ENCODE measurements at places on chromosomes 6 and 20.

DNA sequence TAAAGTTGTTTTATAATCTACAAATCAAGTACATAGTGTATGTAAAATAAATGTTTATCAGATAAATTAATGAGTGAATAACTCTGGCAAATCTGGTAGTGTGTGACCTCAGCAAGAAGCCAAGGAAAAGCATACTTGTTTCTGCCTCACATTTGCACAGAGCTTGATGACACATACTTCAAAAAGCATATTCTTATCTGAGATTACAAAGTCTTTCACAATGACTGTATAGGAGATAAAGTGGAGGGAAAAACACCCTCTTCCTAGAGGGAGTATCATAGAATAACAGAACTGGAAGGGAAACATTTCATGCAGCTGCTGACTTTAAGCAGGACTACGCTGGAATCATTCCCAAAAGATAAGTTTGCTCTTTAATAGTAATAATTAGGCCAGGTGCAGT lies 28.1 kb upstream of the AKAP7 start:
- DNase-seq: no peak

DNA sequence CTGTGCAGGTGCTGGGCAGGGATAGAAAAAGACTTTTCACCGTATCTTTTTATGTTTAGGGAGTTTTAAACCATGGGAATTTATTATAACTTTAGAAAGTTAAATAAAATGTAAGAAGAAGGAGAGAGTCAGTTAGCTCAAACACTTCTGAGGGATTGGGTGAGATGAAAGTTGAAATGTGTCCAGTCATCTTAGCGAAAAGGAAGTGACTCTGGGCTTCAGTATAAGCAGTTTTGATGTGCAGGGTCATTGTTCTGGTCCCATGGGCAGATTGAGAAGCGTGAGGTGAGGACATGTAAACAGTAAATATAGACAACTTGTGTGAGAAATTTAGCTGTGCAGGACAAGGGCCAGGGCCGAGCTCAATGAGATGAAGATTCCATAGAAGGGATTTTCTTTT lies 66.9 kb downstream of the TOX2 start:
- DNase-seq: no peak

GRCh38 chr20:43748274-43748673 lies 21.5 kb upstream of the GTSF1L start:
- no peak for DNase-seq

DNA sequence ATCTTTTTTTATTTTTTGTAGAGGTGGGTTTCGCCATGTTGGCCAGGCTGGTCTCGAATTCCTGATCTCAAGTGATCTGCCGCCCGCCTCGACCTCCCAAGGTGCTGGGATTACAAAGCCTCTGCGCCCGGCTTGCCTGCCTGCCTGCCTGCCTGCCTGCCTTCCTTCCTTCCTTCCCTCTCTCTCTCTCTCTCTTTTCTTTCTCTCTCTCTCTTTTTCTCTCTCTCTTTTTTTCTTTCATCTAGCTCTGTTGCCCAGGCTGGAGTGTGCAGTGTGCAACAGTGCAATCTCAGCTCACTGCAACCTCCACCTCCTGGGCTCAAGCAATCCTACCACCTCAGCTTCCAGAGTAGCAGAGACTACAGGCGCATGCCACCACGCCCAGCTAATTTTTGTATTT lies 4.6 kb upstream of the ILRUN start:
- no peak for DNase-seq

GRCh38 chr20:63733579-63734081 lies 2.8 kb upstream of the LIME1 start:
- DNase-seq: no peak

DNA sequence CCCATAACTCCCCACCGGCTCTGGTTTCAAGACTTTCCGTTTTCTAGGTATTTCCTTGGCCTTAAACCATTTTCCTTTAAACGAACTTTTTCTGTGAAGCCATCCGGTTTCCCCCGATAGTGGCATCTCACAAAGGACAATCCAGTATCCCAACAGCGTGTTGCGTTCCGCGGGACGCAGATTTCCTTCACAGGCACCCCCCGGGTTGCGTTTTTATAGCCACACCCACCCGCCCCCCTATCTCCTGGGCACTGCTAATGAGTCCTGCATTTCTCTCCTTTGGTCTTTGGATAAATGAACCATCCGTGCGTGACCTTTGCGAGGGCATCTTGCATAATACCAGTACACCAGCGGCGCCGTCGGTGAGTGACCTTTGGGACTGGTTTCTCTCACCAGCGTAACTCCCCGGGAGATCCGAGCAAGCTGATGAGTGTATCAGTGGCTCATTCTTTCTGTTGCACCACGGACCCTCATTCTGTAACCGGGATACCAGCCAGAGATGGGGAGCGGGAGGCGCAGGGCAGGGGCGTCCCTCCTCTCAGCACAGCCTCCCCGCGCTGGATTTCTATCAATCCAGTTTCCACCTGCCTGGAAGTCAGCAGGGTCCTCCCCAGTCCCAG lies 586 bp upstream of the NQO2 start:
- no peak for DNase-seq

DNA sequence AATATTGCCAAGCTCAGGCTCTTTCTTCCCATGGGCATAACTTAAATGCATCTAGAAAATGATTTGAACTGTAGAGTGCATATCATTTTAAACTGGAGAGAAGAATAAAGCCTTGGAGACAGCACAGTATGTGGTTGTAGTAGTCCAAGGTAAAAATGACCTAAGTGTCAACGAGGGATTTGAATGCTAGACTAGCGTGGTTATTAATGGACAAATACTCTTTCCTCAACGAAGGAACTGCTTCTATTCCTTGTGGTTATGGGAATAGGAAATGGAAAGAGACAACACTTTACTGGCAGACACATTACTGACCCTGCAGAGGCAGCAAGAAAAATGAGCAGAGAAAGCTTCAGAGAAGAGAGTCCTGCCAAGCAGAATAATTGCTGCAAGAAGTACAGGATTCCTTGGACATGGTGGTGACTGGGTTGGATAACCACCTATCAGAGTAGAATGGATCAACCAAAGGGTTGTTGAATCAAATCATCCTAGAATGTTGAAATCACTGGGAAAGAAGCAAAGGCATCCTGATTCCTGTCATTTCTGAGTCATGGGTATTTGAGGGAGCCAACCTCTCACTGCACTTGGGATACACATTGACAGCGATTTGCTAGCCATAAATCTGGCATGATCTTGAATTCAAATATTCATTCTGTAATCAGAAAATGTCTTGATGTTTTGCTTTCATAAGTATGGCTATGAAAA lies 258.1 kb upstream of the EPHA7 start:
- DNase-seq: no peak

DNA sequence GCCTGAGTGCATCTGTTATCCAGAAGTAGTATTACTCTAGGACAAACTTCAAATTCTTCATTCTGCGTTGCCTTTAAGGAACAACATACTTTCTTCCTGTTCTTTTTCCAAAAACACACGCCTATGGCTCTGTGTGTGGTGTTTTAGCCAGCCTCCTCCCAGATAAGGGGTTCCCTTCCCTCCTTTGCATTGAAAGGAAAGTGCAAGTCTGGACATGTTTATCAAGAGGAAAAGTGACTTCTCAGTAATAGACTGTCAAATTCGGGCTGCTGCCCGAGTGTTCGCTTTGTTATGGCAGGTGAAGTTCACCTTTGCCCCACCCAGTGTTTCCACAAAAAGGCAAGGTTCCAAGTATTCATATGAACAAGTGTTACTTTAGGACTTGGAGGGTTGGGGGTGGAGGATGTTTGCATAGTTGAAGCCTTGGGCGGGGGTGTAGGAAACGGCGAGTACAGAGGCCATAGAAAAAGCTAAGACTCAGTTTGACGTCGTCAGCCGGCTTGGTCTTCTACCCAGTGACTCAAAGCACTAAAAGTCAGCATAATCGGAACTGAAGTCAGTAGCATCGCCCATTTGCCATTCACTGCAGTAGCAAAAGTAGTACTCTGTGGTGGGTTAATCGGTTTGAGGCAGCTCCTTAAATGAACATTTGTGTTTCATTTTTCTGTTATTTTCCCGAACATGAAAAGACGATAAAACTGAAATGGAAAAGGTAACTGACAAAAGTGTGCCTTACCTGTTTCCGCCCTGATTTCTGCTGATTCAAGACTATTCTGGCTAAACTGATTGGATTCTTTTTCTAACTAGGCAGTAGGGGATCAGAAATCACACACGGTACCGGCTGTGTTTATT lies 12.5 kb downstream of the PRDM1 start:
- DNase-seq: peak; percentile 77

DNA sequence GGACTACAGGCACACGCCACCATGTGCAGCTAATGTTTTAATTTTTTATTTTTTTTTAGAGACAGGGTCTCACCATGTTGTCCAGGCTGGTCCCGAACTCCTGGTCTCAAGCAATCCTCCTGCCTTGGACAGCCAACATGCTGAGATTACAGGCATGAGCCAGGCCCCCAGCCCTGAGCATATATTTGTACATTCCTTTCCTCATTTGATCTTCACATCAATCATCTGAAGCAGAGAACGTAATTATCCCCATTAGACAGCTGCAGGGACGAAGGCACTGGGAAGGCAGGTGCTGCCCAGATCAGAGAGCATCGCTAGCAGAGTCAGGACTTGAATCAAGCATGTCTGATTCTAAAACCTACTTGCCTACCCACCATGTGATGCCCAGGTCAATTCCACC lies 41.0 kb upstream of the SIRPA start:
- DNase-seq: no peak

DNA sequence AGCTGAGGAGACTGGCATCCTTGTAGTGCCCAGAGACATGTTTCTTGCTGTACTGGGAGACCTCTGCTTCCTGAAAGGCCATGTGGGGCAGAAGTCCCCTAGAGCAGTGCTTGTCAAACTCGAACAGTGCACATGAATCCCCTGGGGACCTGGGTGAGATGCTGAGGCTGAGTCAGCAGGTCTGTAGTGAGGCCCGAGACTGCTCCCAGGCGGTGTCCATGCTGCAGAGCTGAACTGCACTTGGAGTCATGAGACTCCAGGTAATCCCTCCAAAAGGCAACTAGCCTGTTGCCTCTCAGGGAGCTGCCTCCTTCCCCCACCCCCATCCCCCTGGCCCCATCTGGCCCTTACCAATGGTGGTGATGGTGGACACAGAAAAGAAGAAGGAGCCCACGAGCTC lies 3.7 kb downstream of the KCNK17 start:
- DNase-seq: no peak

- DNase-seq: no peak
These were observed 109.5 kb upstream of the HSF2 start for GRCh38 chr6:122289762-122290539.

DNA sequence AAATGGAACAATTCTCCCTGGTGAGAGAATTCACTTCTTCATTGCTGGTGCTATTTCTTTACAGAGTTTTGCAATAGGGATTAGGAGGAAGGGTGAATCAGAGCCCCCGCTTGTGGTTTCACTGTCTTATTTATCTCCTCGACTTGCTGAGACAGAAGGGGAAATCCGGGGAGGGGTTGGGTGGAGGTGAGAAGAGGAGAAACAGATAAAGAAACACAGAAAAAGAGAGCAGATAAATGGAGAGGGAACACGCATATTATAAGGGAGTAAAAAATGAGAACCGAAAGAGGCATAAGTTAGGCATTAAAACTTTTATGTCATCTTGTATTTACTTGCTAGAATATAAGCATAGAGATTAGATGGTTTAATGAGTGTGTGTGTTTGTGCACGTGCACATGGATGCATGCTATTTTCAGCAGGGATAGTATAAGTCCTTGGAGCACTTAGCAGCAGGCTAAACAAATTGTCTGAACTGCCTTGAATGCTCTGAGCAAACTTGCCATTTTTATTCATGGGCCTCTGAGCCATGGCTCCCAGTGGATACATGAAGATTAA lies 105.0 kb downstream of the OLIG3 start:
- DNase-seq: peak; percentile 63

DNA sequence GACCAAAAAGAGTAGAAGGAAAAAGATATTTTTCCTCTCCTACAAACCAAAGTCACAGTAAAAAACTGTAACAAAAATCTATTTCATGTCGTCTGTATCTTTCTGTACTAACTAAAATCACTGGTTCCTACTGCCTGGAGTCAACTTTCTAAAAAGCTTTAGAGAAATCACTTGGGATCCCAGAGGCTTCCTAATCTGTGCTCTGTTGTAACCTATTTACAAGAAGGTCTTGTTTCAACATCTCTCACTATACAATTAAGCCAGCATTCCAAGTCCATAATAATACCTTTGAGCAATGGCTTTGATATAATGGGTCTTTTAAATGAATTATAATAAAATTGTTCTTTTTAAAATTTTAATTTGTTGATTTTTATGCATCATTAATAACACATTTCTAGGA lies 20.4 kb downstream of the RAB23 start:
- no peak for DNase-seq

GRCh38 chr6:161163466-161164181 lies 110.2 kb downstream of the AGPAT4 start:
- DNase-seq: no peak

DNA sequence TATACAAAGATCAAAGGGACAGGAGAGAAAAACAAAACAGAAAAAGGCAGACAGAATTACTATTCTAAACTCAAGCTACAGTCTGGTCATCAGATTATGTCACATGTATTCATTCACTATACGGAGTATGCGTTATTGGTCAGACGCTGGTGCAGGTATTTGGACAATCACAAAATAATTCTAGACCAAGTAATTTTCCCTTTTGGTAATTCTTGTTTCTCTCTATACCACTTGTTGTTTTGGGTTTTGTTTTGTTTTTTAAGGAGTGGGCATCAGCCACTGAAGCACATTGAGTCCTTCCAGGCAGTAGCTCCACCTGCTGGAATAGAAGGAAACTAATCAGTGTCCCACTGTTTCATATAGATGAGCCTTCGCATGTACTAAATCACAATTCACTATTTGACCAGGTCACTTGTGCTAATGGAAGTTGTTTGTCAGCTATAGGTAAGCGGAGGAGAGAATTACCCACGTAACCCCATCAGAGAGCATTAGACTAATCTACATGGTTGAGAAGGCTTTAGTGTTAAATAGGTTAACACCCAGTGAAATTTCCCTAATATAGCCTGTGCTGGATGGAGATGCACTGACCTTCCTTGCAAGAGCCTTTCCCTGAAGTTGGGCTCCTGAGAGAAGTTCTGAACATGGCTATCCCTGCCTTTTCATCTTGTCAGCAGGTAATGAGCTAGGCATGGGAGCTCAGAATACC lies 77.9 kb downstream of the TNFAIP3 start:
- DNase-seq: no peak
